ENCODE measurements at places on chromosomes 5 and 9. TPM values are rescaled to one million over a fixed set of nuclear protein-coding genes. Genes with fewer than 3 reads are reported as not detected.

TAF11L5 gene
- not detected for total RNA-seq

MOB3B gene
- total RNA-seq = not detected

SHOC1 gene
- not detected for total RNA-seq

ACOT12 gene
- not detected for total RNA-seq

C9orf50 gene
- not detected for total RNA-seq

CCDC192 gene
- not detected for total RNA-seq

TGFBI gene
- 835 TPM for total RNA-seq

C9 gene
- not detected for total RNA-seq

- no peak for DNase-seq
Measured at GRCh38 chr5:103889500-103890209, 327.1 kb upstream of the NUDT12 start.

- no peak for DNase-seq
Measured at GRCh38 chr9:86281593-86282076, 703 bp downstream of the ISCA1 start.

DNA sequence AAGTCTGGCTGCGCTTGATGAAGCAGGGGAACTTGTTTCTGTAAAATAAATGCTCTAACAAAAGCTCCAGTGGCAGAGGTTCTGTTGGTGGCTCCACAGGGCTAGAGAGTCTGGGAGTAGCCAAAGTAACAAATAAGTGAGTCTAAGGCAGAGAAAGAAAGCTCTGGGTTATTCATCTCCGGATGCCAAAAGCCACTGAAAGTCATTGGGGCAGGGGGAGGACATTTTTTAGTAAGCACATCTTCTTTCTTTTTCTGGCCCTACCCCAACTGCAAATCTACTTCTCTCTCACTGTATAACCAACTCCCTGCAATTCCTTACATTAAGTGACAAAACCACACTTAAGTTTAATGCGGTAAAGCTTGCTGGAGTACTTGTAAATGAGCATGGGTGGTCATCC, 141.6 kb downstream of the INSYN2B start:
- DNase-seq = no peak

DNA sequence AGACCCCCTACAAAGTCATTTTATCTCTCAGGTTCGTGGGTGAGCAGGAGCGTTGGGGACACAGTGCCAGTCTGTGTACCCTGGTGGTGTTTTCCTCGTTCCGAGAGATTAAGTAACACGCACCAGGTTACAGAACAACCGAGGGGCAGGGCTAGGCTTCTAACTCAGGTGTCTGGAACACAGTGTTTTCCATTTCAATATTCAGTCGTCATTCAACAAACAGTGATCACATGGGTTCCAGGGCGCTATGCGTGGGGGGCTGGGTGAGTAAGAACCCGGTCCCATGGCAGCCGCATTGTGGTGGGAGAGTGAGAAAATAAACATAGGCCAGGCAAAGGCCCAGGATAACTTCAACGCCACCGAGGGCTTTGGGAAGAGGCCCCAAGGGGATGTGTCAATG, 55.9 kb upstream of the RNU6ATAC start:
- no peak for DNase-seq

DNA sequence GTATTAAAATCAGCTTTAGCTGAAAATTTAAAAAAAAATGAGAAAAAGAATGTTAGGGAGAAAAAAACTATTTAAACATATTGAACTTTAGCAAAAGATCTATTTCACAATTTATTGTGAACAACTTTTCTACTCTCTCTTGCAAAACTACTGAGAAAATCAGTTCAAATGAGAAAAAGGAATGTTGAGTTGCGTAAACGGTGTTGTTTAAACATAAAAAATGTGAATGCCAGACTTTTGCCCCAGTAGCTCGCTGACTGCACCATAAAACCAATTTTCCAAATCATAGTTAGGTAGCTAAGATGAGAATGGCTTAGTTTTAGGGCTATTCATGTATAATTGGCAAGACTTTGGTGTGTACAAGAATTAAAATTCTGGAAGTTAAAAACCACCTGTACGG, 13.4 kb upstream of the RAD23B start:
- no peak for DNase-seq

DNA sequence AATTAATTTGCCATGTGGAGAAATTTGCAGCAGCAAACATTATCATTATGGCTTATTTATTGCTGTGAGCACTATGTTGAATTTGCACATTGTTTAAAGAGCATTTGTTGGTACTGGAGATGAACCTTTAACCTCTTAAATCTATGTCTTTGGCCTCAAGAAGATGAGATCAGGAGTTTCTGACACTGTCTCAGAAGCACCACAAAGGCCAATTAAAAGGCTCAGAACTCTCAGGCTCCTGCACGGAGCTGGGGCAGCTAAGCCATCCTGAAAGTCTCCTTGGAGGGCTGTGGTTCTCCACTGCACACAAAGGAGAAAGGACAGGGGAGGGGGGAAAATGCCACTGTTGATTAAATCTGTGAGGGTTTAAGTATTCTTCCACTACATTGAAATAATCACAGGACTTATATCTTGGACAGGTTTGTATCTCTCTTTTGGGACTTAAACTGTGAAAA, 33.1 kb downstream of the ZNF366 start:
- no peak for DNase-seq

DNA sequence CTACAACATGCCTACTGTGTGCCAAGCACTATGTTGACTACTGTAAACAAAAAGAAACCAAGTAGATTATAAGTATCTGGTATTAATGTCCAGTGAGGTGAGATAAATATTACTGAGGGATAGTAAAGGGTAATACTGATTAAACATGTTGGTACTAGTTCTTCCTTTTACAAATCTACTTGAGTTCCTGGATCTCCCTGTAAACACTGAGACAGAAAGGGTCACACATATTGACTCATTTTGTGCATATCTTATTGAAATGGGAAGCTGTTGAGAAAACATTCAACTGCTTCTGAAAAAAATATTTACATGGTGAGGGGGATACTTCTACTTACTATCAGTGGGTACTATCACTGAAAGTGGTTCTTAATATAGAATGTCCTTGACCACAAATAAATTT, 24.3 kb downstream of the EFNA5 start:
- no peak for DNase-seq

GRCh38 chr9:68690088-68690487, 15.0 kb upstream of the PIP5K1B start:
- no peak for DNase-seq

- no peak for DNase-seq
Measured at GRCh38 chr9:70678153-70678552, 263.7 kb upstream of the KLF9 start.

DNA sequence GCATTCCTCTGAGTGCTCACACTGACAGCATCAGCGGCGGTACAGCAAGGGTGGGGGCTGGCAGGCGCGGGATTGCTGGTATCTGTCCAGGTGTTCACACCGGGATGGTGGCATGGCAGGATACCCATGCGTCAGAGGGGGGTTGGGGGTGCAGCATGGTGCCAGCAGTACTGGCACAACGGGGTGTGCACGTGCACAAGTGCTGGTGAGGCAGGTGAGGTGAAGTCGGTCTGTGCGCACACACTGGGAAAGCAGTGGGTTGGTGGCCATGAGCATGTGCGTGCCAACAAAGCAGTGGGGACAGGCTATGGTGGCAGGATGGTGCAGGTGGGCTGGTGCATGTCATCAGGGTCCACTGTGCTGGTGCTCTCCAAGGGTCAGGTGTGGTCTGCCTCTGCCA, 819.6 kb upstream of the EDIL3 start:
- no peak for DNase-seq

Measured in HFFc6 (cell line).